Astrocyte (in vitro differentiated cells and primary cell): ENCODE measurements at places on chromosomes 1 and 21.

DNA sequence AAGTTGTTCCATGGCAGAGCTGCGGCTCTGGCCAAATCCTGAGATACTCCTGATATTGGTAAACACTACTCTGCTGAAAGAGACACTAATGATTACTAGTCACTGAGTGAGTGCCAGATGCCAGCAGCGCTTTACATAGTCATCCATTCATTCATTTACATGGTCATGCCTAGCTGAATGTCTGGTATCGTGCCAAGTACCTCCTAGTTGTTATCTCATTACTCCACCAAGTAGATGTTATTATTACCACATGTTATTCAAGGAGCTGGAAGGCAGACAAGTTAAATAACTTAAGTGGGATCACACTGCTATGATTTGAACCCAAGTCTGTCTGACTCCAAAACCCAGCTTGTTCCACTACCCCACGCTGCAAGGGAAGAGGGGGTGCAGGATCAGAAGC, 4.7 kb downstream of the OLFML2B start:
- peak; percentile 87 for DNase-seq

GRCh38 chr1:175893192-175893591, 149.8 kb upstream of the TNR start:
- no peak for DNase-seq

DNA sequence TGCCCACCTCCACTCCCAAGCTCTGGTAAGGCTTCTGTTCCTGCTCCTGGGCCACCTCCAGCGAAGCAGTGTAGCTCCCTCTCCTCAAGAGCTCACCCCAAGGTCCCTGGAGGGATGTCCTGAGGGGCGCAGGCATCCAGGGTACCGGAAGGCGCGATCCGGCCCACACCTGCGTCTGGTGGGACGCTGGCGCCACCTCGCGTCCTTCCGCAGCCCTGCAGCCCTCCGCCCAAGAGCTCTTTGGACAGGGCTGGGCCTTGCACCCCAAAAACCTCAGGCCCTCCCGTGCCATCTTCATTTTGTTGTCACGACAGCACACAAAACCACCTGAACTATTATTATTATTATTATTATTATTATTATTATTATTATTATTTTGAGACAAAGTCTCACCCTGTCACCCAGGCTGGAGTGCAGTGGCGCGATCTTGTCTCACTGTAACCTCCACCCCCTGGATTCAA, 49.2 kb upstream of the PAX7 start:
- no peak for DNase-seq

DNA sequence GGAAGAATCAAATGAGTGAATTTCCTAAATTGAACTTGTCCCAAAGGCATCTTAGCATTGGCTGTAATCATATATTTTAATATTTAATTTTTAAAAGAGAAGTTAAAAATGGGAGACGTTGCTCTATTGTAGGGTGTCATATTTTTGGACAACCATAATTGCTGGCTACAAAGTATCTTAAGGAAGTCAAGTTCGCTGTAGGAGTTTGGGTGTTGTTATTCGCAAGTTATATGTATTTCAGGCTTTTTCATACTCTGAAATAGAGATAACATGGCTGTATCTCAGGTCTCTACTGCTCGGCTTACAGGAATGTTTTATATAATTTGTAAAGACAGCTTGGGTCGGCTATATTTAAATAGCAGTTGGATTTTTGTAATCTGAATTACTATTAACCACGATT, 852 bp downstream of the TMEM50A start:
- no peak for DNase-seq

DNA sequence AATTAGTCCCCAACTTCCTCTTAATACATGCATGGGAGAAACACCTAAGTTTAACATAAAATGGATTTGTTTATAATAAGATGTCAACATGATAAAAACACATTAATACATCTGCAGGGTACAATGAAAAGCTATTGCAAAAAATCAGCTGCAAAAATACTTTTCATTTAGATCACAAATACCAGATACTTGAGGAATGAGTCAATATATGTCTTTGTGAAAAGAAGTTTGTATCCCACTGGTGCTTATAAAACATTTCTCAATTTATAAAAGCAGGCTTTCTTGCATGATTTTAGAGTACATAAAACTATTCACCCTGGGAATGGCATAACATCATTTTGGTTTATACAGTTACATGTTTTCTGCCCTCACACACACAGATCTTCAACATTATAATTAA, 18.6 kb upstream of the PRKAA2 start:
- DNase-seq, result peak; percentile 51

DNA sequence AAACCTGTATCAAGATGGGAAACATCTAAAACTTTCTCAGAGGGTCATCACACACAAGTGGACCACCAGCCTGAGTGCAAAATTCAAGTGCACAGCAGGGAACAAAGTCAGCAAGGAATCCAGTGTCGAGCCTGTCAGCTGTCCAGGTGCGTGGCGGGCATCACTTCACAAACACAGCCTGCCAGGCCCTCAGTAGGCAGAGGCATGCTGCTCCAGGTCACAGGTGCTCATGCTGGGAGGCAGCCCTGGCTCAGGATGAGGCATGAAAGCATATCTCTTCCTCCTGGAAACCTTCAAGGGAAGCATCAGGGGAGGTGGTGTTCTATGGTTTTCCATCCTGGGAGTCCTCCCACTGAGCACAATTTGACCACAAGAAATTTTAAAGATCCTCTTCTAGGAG, 6.3 kb downstream of the CD2 start:
- no peak for DNase-seq

- peak; percentile 49 for DNase-seq
These were observed 136.4 kb upstream of the ADGRL2 start for GRCh38 chr1:81664341-81664740.

DNA sequence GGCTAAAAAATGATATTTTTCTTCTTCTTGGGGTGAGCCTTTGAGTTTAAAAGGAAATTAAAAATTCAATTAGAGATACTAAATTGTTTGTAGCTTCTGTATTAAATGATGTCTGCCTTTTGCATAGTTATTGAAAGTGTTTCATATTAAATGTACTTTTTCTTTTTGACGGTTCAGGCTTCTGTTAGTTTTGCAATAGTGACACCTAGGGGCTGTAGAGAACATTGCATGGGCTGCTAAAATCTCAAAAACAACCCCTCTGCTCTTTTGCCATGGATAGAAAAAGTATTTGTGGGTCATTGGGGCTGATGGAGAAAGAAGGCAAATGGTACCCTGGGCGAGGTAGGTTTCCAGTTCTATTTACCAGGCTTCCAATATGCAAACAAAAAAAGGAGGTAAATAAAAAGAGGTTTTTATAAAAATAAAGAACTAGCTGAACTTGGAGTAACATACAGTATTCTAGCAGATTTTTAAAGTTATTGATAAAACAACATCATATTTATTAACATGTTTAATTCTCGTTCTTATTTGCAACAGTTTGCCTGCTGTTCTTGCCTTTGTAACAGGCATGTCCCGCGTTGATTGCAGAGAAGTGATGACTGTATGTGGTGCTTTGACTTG, 115.4 kb upstream of the HOOK1 start:
- DNase-seq, result no peak

GRCh38 chr1:6603238-6603914, 707 bp upstream of the KLHL21 start:
- DNase-seq, result peak; percentile 77

GRCh38 chr21:35107520-35107919, 58.4 kb upstream of the RUNX1 start:
- no peak for DNase-seq

GRCh38 chr1:229030630-229031029, 240.3 kb upstream of the RAB4A start:
- DNase-seq, result no peak

DNA sequence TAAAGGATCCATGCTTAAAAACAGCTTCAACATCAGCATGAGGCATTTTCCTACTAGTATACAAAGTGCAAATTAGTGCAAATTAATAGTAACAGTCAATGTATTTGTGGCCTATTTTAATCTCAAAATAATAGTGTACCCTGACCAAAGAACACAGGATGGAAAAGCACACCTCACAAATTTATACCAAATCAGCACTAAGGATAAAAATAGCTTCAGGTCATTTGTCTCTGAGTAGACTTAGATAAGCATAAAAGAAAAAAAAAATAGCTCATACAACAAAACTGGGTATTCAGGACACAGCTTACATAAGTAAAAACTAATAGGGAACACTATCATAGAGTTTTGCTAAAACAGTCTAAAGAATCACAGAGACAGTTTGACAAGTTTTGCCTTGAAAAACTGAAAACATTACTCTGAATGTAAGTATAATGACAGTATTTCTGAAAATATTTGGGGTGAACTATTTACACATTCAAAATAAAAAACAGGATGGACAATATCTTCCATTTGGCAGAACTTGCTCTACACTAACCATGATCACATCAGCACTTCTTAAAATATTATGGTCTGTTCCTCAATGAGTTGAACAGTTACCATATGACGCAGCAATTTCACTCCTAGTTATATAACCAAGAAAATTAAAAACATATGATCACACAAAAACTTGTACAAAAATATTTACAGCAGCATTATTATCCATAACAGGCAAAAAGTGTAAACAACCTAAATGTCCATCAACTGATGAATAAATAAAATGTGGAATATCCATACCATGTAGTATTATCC, 46.3 kb downstream of the RNF115 start:
- DNase-seq, result no peak

DNA sequence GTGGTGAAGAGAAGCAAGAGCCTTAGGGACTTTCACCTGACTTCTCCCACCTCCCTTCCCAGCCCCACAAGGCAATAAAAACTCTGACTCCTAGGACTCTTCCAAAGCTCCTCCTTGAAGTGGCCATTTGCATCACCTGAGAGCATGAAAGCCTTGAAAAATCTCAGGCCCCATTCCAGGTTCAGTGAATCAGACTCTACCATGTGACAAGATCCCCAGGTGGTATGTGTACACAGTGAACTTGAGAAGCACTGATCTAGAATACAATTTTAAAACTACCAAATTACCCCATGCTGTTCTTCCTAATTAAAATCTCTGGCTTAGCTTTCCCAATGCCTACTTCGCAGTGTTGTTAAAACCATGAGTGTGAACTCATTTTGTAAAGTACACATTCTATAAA, 195.1 kb upstream of the SAMSN1 start:
- no peak for DNase-seq

- DNase-seq, result no peak
These were observed 165.3 kb upstream of the USP24 start for GRCh38 chr1:55380355-55380970.

DNA sequence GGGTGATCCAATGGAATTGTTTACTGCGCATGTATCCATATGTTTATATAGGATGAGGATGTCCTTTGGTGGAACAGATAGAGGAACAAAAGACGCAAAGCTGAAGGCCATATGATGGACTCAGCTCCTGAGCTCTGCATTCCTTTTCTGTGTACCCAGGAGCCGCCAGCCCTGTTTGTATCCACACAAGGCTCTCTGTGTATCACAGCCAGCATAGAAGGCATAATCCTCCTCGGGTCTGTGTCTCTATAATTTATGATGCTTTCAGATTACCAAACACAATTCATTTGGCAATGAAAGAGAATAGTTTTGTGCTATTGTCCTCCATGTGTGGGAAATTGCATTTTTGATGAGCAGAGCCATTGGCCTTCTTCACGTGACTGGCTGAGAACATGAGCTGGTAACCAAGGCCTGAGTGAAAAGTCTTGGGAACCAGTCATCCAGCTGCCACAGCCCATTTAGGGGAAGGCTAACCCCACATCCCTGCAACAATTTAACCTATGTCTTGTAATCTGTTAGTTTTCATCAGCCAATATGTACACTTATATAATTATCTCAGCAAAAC, 119.2 kb downstream of the PBX1 start:
- DNase-seq, result no peak

DNA sequence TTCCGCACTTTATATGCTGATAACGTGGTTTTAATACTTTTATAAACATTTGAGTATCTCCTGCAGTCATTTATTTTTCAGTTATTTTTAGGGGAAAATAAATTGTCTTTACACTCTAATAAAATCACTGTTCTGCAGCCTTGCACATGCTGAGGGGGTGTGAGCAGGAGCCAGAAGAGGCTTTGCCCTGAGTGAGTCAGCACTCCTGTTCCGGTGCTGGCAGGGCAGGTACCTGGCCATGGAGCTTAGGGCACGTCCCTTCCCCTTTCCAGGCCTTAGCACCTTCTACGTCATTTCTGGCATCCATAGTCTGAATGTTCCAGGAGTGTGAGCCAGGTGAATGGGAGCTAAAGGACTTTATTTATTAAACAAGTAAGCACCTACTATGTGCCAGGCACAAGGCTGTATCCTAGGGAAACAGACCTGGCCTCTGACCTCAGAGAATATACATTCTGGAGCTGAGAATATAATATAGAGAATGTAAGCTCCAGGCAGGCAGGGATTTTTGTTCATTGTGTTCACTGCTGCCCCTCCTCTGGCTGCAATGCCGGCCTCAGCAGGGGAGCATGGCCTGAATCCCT, 402.9 kb downstream of the PTPRU start:
- DNase-seq, result no peak
